ENCODE measurements at places on chromosomes 13 and 19.

- no peak for DNase-seq
- H3K4me1 ChIP-seq = peaks cover 40% of the 10 kb centered on the region
- no peaks in the 10 kb centered on the region for H3K27me3 ChIP-seq
Observed at GRCh38 chr13:42985312-42986175, 6.5 kb downstream of the EPSTI1 start.

DNA sequence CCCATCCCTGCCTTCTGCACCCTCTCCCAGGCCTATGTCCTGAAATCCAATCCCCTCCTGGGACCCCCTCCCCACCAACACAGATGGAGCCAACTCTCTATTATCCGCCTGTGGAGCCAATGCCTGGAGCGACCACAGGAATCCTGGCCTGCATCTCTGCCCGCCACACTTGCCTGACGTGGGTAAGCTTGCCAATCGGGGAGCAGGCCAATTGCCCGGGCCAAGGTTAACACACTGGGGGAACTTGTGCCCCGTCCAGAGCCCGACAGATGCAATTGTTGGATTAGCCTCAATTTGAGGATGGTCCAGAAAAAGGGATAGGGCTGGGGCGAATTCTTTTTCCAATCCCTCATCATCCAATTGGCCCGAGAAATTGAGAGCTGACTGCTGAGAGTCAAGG, 5.9 kb downstream of the WIZ start:
- H3K4me3 ChIP-seq = no peak overlapping the region
- H3K4me1 ChIP-seq = no peaks in the 10 kb centered on the region
- H3K27ac ChIP-seq = no peak overlapping the region
- H3K27me3 ChIP-seq = no peaks in the 10 kb centered on the region

DNA sequence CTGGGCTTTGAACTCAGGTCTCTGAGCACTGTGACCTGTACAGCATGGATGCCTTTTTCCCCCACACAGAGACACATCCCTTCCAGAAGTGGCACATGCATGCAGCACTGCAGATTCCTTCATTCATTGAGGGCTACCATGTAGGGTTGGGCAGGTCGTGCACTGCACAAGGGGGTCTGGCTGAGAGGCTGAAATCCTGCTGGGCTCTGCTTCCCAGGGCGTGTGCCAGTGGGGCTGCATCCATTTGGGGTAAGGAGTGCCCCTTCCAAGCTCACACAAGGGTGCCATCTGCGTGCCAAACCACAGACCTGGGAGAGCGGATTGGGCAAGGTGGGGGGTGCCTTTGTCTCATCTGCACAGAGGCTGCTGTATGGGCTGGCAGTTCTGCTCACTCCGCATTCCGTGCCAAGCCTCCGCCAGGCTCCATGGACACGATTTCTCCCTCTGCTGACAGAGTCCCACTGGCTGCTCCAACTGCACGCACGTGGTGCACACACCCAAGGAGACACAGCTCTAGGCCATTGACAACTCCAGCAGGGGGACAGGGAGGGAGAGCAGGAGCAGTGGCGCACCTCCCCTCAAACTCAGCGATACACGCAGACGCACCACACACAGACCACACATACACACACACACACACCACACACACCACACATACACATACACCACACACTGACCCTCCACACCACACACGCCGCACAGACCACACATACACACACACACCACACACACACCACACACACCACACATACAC, 4.5 kb upstream of the SHISA7 start:
- H3K27ac ChIP-seq = no peak overlapping the region
- H3K4me3 ChIP-seq = no peak overlapping the region
- no peak for DNase-seq
- H3K27me3 ChIP-seq = peaks cover 43% of the 10 kb centered on the region
- H3K4me1 ChIP-seq = peaks cover 3% of the 10 kb centered on the region

DNA sequence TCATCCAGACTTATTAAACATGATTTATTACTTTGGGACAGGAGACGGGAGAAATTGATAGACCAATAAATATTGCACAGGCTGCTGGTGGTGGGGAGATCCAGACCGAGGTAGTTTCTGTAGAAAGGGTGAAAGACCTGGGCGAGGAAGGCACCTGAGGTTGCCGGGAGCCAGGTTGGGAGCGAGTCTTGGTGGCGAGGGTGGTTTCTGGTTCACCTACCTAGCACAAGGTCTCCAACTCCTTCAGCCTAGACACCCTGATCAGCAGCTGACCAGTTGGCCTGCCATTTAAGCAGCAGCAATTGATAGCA, 7.0 kb downstream of the EMP3 start:
- no peak for DNase-seq
- H3K4me3 ChIP-seq = peak overlapping the region; percentile 92
- peaks cover 46% of the 10 kb centered on the region for H3K36me3 ChIP-seq
- peaks cover 51% of the 10 kb centered on the region for H3K4me1 ChIP-seq
- H3K27me3 ChIP-seq = no peaks in the 10 kb centered on the region

- no peak overlapping the region for H3K4me3 ChIP-seq
- DNase-seq = no peak
- H3K27ac ChIP-seq = no peak overlapping the region
- H3K4me1 ChIP-seq = no peaks in the 10 kb centered on the region
- no peaks in the 10 kb centered on the region for H3K27me3 ChIP-seq
Observed at GRCh38 chr13:101552786-101553185, 100.3 kb downstream of the ITGBL1 start.

GRCh38 chr19:15010501-15011300, 31.0 kb upstream of the SLC1A6 start:
- no peak overlapping the region for H3K27ac ChIP-seq
- no peak overlapping the region for H3K4me3 ChIP-seq
- H3K27me3 ChIP-seq = peaks cover 10% of the 10 kb centered on the region
- H3K4me1 ChIP-seq = no peaks in the 10 kb centered on the region

Measured in T-helper 2 cell treated with Interferon-gamma antibody and Interleukin-4, amounts not matched to agents 5 μg/mL and 100 μg/mL, for 36 hours (primary cell).